NCI-H82 (cell line): ENCODE measurements at places on chromosomes 11 and 22.

DNA sequence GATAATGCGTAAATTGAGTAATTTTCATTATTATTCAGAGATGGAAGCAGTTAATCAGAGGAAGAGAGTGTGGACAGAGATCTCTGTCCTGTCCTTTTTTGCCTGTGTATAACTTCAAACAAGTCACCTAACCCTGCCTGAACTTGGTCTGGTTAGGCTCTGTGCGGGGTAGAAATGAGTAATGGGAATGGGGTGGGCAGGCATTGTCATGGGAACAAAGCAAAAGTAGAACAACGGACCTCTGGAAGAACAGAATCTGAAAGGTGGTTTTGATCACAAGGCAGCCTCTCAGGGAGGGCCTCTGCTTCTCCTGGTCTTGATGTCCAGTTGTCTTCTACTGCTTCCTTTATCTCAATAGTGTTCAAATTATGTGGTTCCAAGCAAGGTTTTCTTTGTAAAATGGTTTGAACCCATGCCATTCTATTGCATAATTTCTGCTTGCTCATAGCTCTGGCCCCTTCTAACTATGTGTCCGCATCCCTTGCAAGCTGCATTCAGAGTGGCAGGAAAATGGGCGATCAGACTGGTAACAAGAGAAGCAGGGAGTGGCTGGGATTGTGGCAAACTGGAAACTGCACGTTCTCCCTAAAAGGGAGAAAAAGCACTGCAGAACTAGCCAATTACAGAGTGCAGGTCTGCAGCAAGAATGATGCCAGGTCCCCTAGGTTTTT, 76.1 kb downstream of the PRR5L start:
- DNase-seq: no peak

- DNase-seq: peak; percentile 82
Observed at GRCh38 chr11:64566042-64566914, 24.7 kb upstream of the SLC22A12 start.

DNA sequence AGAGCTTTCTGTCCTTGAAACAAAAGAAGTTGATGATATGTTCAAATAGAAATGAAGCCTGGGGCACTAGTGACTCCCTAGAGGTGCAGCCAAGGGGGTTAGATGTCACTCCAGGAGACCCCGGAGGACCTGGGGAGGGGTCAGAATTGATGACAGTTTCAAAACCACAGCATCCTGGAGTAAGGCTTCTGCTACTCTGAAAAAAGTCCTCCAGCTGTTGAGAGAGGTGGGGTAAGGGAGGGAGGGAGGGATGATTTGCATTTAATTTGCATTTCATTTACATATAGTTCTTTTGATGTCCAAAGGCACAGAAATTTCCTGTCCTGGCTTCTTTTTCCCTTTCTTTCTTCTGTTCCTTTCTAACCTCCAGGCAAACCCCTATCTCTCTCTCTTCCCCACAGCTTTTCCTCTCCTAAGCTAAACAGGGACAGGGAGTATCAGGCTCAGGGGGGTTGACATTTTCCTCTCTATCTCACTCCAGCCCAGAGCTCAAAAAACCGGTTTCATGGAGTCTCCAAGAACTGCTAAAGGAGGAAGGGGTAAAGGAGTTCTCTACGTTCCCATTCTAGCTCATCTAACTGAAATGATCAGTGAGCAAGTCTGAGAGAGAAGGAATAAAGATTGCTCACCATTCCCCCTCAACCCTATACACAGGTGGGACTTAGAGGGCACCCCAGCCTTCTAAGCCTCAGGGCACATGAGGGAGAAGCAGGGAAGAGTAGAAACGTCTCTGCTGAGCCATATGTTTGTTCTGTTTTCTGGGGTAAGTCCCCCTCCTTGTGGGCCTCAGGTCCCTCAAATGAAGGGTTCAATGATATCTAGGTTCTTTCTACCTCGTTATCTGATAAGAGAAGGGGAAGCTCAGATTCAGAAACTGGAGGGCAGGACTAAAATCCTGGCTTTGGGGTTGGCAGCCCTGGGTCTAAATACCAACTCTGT, 3.5 kb upstream of the POU2F3 start:
- peak; percentile 25 for DNase-seq

DNA sequence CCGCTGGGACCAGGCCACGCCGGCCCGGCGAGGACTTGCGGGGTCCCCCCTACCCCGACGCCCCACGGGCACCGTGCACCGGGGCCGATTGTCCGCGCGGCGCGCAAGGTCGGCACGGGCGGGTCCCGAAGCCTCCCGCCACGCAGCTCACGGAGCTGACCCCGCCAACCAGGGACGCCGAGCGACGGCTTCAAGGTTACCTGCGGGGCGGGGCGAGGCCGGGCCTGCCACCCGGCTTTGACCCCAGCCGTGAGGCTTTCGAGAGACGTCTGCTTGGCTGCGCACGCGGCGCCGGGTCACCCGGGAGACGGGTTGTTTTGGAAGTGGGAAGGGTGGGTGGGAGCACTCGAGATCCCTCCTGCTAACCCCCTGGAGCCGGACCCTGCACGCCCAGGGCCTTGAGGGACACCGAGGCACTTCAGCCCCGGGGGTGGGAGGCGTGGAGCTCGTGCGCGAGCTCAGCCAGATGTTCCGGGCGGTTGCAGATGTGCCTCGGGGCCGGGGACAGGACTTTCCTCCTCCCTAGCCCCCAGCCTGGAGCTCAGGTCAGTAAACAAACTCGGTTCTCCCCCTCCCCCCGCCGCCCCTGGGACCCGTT, 3.2 kb upstream of the WNT11 start:
- DNase-seq: peak; percentile 26

DNA sequence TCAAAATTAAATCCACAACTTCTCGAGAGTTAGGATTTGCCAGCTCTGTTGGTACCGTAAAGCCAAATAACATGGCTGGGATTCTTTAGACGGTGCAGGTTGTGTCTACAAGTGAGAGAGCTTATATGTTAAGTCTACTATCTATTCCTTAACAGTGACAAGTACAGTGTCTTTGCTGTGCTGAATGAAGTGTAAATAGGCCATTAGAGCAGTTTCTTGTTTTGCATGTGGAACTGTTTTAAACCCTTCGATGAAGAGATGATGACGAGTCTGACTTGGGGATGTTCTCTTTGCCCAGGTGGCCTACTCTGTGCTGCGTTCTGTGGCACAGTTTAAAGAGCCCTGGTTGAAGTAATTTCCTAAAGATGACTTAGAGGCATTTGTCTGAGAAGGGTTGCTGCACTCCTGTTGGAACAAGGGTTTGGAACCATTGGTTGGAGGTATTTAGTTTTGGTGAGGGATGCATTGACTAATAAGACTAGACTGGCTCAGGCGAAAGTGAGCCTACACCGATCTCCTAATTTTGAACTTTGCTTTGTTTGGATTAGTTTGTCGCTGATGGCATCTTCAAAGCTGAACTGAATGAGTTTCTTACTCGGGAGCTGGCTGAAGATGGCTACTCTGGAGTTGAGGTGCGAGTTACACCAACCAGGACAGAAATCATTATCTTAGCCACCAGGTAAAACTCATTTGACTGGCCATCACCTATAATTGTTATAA, 988 bp downstream of the RPS3 start:
- DNase-seq: peak; percentile 35

DNA sequence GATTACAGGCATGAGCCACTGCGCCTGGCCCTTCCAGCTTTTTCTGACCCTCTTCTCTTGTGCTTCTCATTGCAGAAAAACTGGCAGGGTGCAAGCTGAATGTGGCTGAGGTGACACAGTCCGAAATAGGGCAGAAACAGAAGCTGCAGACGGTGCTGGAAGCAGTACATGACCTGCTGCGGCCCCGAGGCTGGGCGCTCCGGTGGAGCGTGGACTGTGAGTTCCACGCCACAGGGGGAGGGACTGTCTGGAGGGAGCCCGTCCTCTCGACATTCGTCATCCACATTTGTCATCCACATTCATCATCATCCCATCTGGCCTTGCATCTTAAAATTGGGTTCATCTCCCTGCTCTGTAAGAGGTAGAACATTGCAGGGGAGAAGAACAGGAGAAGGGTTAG, 49.3 kb upstream of the PARVG start:
- no peak for DNase-seq

- DNase-seq: no peak
Observed at GRCh38 chr11:14327116-14327515, 31.9 kb downstream of the RRAS2 start.

- no peak for DNase-seq
Observed at GRCh38 chr22:31332886-31333285, 13.3 kb downstream of the PATZ1 start.

DNA sequence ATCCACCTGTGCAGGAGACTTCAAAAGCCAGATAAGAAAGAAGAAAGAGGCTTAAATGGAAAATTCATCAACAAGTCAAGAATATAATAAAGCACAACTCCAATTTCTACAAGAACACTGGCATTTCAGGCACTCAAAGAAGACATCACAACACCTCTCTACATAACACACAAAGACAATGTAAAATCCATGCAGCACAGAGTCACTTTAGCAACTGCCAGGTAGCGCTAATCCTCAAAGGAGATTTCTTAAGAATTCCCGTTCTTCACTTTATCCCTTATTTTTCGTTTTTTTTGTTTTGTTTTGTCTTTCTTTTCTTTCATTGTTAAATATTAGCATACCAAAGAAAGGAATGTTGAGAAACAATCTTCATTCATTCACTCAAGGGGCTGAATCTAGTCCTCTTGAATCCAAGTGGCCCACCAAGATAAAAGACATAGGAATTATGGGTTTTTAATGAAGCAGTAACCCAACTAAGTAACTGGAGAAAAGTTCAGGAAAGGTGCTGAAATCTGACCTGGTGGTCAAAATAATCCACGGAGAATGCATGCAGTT, 95.0 kb downstream of the CADM1 start:
- DNase-seq: peak; percentile 36

GRCh38 chr11:117424781-117425180, 97.1 kb downstream of the CEP164 start:
- no peak for DNase-seq

DNA sequence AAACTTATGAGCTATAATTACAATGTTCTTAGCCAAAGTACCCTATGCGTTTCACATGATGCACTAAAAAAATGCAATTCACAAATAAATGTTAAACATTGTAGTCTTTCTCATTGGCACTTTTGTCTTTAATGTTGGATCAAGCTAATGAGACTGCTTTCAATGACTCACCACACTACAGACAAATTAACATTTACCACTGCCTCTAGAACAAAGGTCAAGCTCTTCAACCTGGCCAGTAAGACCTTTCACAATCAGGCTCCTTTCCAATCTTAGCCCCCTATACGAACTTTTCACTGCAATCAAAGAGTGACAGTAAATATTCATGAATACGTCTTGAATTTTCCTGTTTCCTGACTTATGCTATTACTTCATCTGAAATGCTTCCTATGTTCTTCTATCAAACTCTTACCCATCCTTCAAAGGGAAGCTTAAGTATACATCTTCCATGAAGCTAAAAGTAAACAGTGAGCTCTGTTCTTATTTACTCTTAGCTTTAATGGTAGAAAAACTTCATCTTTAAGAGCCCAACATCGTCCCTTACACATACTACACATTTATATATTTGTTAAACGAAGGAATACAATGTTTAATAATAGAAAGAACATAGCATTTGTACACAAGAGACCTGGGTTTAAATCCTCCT, 326.6 kb upstream of the PITPNB start:
- DNase-seq: no peak

GRCh38 chr11:117690484-117691217, 106.4 kb downstream of the DSCAML1 start:
- DNase-seq: no peak

DNA sequence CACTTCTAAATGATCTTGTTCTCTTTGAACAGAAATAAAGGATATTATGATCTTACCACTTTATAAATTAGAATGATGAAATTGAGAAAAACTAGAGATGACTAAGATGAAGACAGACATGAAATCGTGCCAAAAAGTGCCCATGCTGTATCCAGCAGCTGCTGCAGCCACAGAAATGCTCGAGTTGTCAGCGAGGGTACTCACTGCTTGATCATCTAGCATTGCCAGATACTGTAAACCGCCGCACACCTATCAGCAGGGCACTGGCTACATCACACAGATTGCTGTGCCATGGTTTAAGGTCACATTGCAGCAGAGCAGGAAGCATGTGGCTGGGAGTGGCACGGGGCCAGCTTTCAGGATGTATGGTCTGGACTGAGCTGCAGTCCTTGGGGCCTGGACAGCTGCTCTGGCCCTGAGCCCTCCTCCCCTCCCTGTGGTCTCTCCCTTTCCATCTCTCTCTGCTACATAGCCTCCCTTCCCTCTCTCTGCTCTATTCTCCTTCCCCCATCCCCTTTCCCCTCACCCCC, 51.0 kb upstream of the SEPTIN5 start:
- DNase-seq: peak; percentile 22
